Cardiac muscle cell (in vitro differentiated cells and primary cell): ENCODE measurements at places on chromosomes 2 and 18. TPM values are rescaled to one million over a fixed set of nuclear protein-coding genes. Genes with fewer than 3 reads are reported as not detected.

DNA sequence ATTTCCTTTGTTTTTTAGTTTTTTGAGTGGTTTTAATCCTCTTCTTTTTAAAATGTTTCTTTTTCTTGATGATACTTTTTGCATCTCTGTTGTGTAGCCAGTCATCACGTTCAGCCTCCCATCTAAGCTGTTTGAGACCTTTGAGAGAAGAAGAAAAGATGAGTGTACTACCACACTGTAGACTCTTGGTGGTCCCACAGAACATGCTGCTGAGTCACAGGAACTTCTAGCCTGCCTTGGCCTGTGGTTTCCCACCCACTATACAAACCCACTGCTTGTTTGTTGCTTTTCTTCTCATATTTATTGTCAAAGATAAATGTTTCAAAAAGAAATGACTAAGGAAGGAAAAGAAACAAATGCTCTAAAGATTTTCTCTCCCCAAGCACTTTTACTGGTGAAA, 5.5 kb downstream of the CEBPZOS start:
- DNase-seq = no peak

- DNase-seq = peak; percentile 20
Observed at GRCh38 chr2:148350199-148350598, 294.4 kb upstream of the EPC2 start.

DNA sequence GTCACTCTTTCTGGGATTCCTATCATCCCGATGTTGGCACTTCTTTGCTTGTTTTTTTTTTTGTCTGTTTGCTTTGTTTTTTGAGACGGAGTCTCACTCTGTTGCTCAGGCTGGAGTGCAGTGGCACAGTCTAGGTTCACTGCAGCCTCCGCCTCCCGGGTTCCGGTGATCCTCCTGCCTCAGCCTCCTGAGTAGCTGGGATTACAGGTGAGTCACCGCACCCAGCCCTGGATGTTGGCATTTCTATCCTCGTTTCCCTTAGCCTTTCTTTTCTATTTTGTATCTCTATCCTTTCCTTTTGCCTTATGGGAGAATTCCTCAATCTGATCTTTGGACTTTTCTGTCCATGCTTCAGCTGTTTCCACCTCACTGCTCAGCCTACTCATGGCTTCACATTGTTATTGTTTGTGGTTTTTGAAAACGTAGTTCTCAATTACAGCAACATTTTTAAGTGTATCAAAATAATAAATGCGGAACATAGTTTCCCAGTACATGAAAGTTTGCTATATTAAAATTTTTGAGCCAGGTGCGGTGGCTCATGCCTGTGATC, 62.1 kb upstream of the ZNF516 start:
- DNase-seq = no peak

DNA sequence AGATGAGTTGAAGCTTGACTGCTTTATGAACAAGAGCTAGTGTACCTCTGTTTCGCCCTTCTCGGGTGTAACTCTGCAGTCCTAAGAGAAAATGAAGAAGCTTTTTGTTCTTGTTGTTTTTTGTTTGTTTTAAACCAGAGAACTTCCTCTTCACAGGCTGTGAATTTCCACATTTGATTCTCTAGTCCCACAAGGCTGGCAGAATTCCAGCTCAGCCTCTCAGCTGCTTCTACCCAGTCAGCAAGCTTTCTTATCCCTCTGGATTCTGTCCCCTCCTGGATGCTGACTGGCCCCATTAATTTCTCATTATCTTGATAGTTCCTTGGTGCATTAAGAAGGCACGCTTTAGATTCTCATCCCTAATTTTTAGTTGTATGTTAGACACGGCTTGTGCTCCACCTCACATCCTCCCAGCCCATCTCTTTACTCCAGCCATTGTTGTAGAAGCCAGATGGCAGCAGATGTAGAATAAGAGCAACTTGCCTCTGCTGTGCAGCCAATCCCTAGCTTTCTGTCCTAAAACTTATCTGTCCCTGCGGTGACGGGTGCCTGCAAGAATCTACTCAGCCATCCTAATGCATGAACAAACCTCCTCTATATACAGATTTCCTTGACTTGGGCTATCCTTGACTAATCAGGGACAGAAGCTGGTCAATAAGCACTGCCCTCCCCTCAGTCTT, 12.3 kb upstream of the RESP18 start:
- no peak for DNase-seq

SRBD1 gene
- 13.7 and 14.7 TPM in 2 replicates for total RNA-seq

FEV gene
- not detected in 2 replicates for total RNA-seq
